Kidney (tissue), 22 donors: ENCODE measurements at places on chromosomes 12 and 14. TPM values are rescaled to one million over a fixed set of nuclear protein-coding genes. Genes with fewer than 3 reads are reported as not detected.

Gene PLXNC1
- total RNA-seq, result 11.6 TPM

Gene SLC39A5
- total RNA-seq, result 5.1 TPM

Gene TAS2R8
- total RNA-seq, result not detected

Gene AQP2
- total RNA-seq, result 122 TPM

Gene TAS2R43
- total RNA-seq, result 0.85 TPM

Gene CCND2
- 94.4 TPM for total RNA-seq

Gene CDKN3
- total RNA-seq, result 1.2 TPM

Gene HOXC4
- 24.5 TPM for total RNA-seq

Gene SMIM41
- 0.31 TPM for total RNA-seq

Gene MLXIP
- total RNA-seq, result 67.6 TPM

Gene DNAH10
- total RNA-seq, result 0.28 TPM

Gene USP44
- total RNA-seq, result 2.8 TPM

Gene RDH12
- total RNA-seq, result 0.22 TPM

Gene LRRK2
- total RNA-seq, result 110 TPM

GRCh38 chr14:25516838-25517237, 466.9 kb upstream of the STXBP6 start:
- no peak for DNase-seq

GRCh38 chr14:20427231-20428009, 8.5 kb downstream of the KLHL33 start:
- DNase-seq, result no peak

DNA sequence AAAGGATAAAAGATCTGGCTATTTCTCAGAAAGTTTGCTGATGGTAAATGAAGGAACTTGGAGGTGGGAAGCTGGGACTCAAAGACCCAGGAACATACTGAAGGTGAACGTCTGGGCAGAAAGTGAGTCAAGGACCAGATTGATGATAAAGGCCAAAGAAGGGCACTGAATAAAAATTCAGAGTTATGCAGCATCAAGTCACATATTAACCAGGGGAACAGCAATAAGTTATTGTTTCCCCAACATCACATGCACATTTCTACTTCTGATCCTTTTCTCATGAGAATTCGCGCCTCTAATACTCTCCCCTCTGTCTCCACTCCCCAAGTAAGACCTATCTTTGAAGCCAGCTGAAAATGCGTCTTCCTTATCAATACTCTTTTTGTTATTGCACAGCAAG, 71.8 kb upstream of the SLC35F4 start:
- DNase-seq, result no peak

GRCh38 chr14:95464514-95464913, 51.9 kb downstream of the SYNE3 start:
- DNase-seq, result no peak

- no peak for DNase-seq
Observed at GRCh38 chr14:100523131-100523842, 63.9 kb downstream of the BEGAIN start.

GRCh38 chr14:79631276-79631675, 580.0 kb downstream of the DIO2 start:
- DNase-seq, result no peak

GRCh38 chr12:112322441-112322840, 59.8 kb downstream of the HECTD4 start:
- no peak for DNase-seq

GRCh38 chr12:12008232-12008850, 62.4 kb upstream of the BCL2L14 start:
- no peak for DNase-seq

- DNase-seq, result no peak
Observed at GRCh38 chr14:104388541-104389325, 190.8 kb upstream of the C14orf180 start.

DNA sequence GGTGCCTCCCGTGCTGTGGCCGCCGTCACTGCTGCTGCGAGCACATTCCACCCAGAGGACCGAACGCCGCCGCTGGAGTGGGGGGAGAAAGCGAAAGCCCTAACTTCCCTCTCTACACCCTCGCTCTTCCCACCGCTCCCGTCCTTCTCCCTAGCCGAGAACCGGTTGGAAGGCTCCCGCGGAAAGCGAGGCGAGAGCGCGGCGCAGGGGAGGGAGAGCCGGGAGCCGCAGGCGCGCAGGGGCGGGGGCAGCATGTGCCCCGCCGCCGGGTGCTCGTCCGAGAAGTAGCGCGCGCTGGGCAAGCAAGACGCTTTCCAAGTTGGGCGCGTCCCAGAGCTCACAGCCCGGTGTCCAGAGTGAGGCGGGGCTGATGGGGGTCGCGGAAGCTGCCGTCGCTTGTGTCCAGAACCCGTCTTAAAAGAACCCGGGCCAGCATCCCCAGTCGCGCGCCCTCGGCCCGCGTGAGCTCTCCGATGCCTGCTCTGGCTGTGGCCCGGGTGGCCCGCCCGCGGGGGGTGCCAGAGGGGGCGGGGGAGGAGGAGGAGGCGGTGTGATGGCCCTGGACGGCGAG, at the start of gene TRHDE:
Gene TRHDE, plus strand, starts transcription at position 280 of the 571 bp plus-strand sequence. Its CDS starts 274 bp downstream, at position 554.
- DNase-seq, result peak; percentile 80

- no peak for DNase-seq
Observed at GRCh38 chr12:10720974-10721650, 2.0 kb downstream of the YBX3 start.

GRCh38 chr14:50859296-50859624, 12.6 kb upstream of the ABHD12B start:
- no peak for DNase-seq

- DNase-seq, result peak; percentile 95
Observed at GRCh38 chr12:57893431-57894353, 47.2 kb upstream of the CTDSP2 start.

- DNase-seq, result no peak
Observed at GRCh38 chr14:51867741-51868140, 7.3 kb downstream of the GNG2 start.

- no peak for DNase-seq
Observed at GRCh38 chr12:5881666-5882065, 63.4 kb downstream of the ANO2 start.

DNA sequence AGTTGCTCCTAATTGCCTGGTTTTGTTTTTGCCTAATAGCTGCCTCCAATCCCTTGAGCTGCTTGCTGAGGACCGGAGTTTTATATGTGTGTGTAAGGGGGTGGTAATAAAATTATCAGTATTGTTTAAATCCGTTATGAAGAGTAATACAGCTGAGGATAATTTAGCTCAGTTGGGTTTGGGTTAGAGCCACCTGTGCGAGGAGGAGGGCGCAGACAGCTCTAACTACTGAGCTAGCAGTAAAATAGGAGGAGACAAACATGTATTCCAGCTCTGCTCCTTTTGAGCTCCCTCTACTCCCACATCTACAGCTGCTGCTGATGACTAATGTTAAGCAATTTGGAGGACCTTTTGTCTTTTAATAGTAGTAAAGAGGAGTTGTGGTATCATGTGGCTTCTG, 61.5 kb downstream of the SPATS2 start:
- DNase-seq, result no peak

GRCh38 chr12:12557733-12558132, 4.9 kb downstream of the DUSP16 start:
- DNase-seq, result no peak

- DNase-seq, result no peak
Observed at GRCh38 chr14:63241096-63241495, 36.9 kb downstream of the RHOJ start.

DNA sequence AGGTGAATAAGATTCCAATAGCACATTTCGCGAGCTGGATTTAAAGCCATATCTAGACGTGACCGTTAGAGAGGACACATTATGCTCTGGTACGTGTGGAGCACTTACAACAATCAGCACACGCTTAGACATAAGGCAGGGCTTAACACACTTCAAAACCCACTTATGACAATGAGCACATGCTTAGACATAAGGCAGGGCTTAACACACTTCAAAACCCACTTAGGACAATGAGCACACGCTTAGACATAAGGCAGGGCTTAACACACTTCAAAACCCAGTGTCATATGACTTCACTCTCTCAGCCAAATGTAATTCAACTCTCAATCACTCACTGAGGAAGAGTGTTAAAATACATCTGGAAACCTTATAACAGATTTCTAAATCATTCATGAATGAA, 11.2 kb upstream of the PLD4 start:
- DNase-seq, result no peak
